GDM1 (cell line): ENCODE measurements at places on chromosomes 12 and 14.

DNA sequence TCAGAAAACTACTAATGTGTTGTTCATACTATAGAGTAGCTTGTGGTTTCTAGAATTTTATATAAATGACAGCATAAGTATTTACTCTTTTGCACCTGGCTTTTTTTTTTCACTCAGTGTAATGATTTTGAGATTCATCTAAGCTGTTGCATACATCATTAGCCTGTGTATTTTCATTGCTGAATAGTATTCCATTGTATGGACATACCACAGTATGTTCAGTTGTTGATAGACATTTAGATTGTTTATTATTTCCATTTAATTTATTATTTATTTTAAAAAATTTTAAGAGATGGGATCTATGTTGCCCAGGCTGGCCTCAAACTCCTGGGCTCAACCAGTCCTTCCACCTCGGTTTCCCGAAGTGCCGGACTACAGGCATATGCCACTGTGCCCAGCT lies 80.0 kb downstream of the IFT43 start:
- no peak for DNase-seq

DNA sequence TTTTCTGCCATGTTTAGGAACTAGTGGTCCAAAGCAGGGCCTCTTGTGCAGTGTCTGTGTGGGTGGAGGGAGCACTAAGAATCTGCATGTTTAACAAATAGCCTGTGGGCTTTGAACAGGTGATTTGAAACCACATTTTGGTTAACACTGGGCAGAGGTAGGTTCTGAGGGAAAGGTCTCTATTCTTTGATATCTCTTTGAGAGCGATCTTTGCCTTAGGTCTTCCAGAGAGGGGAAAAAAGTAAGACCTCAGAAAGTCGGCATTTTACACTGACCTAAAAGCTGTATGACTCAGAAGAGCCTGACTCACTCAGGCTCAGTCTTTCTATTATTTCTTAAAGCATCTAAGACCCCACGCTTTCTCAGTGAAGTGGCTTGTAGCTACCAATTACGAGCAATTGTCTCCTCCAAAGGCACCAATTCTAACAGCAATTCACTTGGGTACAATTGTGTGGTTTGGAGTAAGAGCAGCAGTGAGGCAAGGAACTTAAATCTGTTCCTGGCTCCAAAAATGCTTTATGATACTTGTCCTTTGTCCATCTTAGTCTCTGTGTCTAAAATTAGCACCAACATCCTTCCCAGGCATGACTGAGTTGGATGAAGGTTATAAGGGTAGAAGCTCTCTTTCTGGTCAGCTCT lies 8.8 kb downstream of the EIF2B2 start:
- no peak for DNase-seq

- peak; percentile 23 for DNase-seq
Observed at GRCh38 chr14:85948153-85948552, 418.2 kb downstream of the FLRT2 start.

GRCh38 chr12:19819231-19819630 lies 379.9 kb downstream of the AEBP2 start:
- no peak for DNase-seq

GRCh38 chr12:92365333-92365732 lies 219.7 kb upstream of the BTG1 start:
- no peak for DNase-seq

GRCh38 chr12:131391399-131391798 lies 319.5 kb upstream of the SFSWAP start:
- no peak for DNase-seq

DNA sequence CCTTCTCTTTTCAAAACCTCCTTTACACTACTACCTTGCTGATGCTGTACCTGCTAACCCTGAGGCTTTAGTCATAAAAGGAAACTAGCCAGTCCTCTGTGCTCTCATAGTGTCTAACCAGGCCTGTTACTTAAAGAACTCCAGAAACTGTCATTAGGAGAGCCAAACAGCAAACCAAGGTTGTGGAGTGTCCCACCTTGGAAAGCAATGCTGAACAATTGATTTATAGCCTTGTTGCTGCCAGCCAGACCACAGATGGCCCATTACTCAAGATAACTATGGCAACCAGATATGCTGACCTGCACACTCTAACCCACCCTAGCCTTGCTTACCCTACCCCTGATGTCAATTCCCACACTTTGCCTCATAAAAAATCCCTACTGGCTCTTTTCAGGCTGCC lies 26.5 kb upstream of the BCAT1 start:
- DNase-seq: no peak

DNA sequence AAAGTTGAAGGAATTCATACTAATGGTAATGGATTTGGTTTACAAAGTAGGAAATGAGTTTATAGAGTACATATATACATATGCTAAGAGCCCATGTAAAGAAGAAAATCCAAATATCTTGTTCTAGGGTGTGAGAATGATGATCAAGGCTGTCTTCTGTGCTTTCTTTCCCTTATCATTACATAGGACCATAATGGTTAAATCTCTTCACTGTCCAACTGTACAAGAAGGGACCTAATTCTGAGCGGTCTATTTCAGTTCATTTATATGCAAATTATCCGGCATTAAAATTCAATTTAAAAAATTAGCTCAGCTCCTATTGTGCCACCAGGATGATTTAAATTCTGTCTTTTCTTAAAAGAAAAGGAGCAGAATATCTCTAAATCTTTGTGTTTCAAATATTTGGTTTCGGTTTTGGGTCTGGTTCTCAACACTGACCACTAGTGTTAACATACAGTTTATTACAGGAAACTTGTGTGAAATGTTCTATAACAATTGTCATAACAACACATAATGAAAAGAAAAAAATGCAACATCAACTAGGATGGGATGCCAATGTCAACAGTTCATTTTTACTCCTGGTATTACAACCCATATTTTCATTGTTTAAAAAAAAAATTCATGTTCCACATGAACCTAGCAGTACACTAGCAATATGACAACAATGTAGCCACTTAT lies 16.8 kb downstream of the OR4K1 start:
- no peak for DNase-seq

- no peak for DNase-seq
Observed at GRCh38 chr14:101757064-101757838, 4.3 kb upstream of the PPP2R5C start.

DNA sequence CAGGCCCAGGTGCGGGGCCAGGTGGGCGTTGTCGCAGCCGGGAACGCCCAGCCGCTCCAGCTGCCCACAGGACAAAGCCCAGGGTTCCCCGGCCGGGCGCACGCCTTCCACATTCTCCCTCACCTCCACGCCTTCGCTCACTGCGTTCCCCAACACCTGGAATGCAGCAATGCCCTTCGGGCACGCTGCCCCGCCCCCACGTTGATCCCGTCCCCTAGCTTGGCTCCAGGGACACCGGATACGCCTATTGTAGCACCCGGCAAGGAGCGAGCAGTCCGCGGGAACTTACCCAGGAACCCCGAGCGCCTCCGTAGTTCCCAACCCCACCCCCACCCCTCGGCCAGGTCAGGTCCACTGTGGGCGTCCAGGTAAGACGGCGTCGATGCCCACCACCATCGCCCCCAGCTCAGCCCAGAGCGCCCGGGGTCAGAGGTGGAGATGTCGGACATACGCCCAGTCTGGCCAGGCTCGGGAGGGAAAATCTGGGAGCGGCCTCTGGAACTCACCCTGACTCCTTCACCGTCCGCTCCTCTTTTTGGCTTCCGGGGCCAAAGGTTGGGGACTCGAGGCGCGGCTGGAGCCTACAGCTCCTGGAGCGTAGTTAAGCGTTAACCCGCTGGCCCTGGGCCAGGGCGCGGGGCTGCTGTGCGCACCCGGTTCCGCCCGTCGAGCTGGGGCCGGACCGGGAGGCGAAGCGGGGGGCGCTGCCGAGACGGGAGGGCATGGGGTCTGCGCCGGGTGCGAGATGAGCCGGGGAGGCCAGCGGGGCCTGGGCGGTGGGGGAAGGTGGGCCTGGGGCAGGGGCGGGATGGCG lies 594 bp upstream of the CEP170B start:
- DNase-seq: no peak

GRCh38 chr12:93008044-93008778 lies 79.1 kb upstream of the EEA1 start:
- no peak for DNase-seq
